ENCODE measurements at places on chromosomes 5 and 9.

DNA sequence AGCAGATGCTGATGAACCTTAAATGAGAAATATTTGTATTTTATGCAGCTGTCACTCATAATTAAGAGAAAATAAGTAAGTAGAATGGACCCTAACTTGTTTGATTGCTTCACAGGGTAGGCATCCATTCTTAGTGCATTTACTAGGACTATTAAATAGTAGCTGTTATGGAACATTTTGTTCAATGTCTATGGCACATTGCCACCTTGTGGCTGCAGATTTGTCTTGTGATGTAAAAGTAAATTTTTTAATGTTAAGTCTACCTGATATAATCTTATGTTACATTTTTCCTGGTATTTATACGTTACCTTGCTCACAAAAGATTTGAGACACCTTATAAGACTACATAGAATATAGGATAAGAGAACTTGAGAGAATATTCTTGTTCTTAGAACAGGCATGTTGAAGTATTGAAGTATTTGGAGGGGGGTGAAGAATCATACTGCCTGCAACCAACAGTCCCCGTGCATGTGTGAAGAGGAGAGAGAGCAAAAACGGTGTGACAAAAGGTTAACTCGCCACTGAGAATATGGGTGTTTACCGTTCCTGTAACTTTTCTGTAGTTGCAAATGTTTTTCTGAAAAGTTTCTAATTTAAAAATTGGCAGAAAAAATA lies 161.1 kb downstream of the MAST4 start:
- DNase-seq = no peak

GRCh38 chr5:13540168-13540750 lies 404.2 kb downstream of the DNAH5 start:
- no peak for DNase-seq

DNA sequence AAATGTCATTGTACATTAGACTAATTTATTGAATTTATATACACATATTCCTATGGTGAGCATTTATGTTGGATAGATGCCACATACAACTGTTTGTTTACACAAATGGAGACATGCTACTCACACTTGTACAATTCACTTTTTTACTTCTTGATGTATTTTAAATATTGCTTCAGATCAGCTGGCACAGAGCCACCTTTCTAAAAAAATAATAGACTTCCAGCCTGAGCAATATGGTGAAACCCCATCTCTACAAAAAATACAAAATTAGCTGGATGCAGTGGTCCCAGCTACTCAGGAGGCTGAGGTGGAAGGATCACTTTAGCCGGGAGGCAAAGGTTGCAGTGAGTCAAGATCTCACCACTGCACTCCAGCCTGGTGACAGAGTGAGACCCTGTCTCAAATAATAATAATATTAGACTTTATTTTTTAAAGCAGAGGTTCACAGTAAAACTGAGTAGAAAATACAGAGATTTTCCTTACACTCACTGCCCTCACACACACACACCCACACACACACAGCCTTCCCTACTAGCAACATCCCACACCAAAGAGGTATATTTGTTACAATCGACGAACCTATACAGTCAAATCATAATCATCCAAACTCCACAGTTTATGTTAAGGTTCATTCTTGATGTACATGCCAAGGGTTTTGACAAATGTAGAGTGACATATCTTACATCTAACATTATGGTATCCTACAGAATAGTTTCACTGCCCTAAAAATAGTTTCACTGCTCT lies 16.5 kb upstream of the ADRB2 start:
- DNase-seq = no peak

- no peak for DNase-seq
These were observed 871.4 kb downstream of the MAT2B start for GRCh38 chr5:164376843-164377242.

DNA sequence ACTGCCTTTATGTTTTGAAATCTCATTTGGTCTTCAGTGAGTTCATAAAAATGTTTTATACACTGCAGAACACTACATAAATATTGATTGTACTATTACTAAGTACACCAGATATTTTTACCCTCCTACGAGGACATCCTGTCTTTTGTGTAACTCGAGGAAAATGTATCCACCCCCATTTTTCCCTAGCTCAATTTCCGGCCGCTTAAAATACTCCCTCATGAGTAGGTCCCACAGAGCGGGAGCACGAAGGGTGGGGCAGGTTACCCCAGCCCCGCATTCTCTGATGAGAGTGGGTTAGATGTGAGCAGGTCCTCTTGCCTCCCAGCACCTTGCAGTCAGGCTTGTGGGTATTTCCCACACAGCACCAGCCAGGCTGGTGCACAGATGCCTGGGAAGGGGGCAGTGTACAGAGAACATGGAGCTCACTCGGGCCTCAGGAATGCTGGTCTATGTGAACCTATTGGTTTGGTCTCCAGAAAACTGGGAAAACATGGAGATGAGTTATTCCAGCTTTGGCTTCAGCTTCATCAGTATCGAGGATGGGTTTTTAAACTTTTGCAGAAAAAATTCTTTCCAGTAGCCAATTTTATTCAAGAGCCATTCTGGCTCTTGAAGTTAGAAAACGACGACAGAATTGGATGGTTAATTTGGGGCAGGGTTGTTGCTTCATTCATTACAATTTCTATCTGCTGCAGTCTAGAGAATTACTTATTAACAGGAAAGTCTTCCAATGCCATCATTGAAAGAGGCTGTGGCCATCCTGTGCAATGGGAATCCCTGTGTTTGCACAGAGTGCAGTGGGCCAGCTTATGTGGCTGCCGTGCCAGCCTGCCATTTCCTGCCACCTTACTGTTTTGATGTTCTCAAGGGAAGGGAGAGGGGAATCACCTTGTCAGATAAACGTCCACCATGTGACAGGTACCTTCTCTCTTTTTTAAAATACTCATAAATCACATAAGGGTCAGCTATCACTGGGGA lies 73.2 kb downstream of the WDR41 start:
- no peak for DNase-seq

DNA sequence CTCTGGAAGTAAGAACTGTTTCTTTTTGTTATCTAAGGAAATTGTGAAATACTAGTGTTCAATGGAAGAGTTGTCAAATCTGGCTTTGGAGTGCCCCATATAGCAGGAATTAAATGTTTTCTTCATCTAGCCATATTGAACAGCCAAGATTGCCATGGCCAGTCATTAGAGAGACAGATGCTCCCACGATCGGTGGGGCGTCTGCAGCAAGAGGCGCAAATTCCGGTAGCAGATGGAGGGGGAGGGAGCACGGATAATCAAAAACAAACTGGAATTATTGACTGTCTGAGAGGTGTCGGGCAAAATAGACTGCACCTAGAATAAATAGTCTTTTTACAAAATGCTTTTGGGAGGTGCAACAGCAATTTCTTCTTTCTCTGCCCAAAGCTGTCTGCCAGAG lies 139.1 kb upstream of the FSTL4 start:
- DNase-seq = no peak

- no peak for DNase-seq
These were observed 84.2 kb downstream of the GPBP1 start for GRCh38 chr5:57258052-57258451.

GRCh38 chr5:163436515-163436914 lies 880 bp upstream of the CCNG1 start:
- no peak for DNase-seq

GRCh38 chr5:6753851-6754250 lies 40.6 kb downstream of the TENT4A start:
- no peak for DNase-seq

DNA sequence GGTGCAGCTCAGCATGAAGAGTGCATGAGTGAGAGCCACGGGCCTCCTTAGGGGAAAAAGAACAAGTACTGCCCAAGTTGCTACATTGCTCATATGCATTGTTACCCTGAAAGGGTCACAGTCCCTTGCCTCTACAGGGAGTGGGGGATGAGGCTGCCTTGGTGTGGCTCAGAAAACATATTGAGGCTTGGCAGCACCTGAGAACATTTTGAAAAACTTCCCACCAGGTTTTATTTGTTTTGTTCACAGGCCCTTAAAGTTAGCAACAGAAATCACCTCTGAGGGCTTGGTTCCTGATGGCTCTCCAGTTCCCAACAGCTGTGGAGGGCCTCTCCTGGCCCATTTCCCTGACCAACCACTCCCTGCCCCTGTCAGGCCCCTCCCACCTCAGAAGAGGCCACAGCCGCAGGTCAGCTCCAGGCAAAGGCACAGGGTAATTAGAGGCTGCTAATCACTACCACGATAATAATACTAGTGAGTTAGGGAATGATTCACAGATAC lies 90.7 kb upstream of the ADRA1B start:
- DNase-seq = no peak

GRCh38 chr5:91641730-91642350 lies 258.7 kb upstream of the ARRDC3 start:
- no peak for DNase-seq

DNA sequence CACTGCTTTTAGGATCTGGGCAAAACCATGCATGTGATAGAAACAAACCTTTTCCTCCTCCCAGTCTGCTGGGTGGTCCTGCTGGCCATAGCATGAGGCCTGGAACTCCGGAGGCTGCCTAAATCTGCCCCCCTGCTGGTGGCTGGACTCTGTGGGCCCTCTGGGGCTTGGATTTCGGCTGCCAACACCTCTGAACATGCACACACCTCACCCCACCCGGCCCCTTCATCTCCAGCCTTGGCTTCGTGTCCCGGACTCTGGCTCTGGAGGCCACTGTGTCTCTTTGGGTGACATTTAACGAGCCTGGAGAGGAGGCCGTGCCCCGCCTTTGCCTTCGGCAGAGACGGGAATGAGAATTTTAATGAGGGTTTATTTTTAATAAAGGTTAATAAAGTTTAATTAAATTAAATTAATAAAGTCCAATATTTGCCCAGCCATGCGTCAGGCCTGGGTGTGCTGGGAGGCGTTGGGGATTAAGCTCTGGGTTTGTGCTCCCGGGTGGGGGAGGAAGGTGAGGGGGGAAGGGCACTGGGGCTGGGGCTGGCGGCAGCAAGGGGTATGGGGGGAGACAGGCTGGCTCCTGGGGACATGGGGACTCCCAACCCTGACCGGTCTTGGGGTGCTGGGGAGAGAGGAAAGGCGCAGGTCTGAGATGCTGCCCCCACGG lies 251.8 kb downstream of the PBX3 start:
- DNase-seq = no peak

DNA sequence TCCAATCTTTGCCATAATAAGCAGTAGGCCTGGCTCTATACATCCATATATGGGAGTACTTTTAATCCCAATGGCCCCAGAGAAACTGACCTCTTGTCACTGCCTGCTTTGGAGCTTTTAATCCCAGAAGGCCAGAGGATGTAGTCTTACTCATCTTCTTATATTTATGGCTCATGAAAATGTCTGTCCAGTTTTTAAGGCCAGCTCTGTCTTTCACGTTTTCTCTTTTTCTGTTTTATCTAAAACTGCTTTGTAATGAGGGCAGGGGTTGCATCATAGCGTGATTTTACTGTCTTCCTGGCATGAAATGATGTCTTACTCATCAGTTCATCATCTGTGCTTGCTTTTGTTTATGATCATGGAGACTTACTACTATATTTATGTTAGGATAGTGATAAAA lies 1094.9 kb downstream of the MAT2B start:
- no peak for DNase-seq

DNA sequence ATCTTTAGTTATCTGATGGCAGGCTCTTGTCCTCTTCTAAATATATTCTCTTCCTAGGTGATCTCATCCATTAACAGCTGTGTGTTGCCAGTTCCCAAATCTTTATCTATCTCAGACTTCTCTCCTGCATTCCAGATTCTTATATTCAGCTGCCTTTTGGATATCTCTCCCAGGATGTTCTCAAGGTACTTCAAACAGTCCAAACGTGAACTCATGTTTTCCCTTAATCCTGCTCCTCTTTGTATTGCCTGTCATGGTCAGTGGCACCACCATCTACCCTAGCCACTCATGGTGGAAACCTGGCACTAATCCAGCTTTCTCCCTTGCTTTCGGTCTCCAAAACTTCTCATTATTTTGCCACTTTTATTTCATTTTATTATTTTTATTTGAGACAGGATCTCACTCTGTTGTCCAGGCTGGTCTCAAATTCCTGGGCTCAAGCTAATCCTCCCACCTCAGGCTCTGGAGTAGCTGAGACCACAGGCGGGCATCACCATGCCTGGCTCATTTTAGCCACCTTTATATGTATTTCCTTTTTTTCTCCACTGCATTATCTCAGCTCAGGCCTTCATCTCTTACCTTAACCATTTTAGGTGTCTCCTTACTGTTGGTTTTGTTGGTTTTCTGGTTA lies 3.8 kb downstream of the ZFYVE16 start:
- DNase-seq = no peak

DNA sequence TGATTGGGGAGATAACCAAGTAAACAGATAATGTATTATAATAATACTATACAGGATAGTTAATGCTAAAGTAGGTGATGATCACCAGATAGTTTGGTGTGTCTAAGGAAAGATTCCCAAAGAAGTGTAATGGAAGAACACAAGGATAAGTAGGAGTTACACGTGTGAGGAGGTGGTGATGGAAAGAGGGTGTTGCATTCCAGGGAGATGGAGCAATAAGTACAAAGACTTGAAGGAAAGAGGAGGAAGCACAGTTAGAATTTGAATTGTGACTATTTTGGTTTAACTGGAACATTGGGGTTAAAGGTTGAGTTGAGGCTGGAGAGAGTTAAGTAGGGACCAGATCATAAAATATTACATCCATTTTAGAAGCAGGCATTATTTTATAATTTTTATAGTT lies 76.9 kb downstream of the IPO11 start:
- DNase-seq = no peak

GRCh38 chr5:136686192-136686872 lies 321.0 kb upstream of the TRPC7 start:
- DNase-seq = no peak

GRCh38 chr9:111720174-111720573 lies 58.8 kb downstream of the GNG10 start:
- DNase-seq = no peak

GRCh38 chr9:70044490-70045307 lies 1.1 kb downstream of the MAMDC2 start:
- DNase-seq = no peak

GRCh38 chr5:55172051-55172899 lies 702 bp downstream of the CDC20B start:
- no peak for DNase-seq

DNA sequence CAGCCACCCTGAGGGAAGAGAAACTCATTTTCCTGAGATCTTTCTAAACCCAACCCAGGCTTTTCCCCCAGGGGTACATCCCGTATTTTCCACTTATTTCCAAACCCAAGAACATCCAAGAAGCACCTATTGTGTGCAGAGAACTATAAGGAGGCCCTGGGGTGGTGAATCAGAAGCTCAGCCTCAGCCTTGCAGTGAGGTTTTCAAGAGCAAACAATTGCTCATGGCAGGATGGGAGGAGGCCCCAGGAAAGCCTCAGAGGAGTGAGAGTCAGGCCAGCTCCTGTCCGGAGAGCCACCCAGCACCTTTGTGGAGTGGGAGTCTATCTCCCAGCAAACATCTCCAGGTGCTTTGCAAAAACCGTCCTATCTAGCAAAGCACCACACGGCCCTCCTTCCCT lies 19.2 kb downstream of the NIPAL4 start:
- peak; percentile 17 for DNase-seq

DNA sequence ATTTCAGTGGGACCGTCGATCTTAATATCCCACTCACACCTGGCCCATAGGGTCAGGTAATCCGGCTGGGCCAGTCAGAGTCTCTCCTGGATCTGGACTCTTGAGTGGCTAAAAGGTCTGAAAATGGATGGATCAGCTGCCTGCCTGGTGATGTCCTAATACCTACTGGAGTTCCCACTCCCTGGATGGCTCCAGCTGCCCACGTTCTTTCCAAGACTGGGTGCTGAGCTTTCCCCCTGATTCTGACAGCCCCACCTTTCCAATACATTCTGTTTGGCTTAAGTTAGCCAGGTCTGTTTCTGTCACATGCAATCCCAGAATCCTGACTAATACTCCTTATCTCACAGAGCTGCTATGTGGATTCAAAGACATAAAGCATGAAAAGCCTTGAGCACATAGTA lies 10.2 kb downstream of the SH3PXD2B start:
- DNase-seq = no peak

GRCh38 chr5:43556857-43557542 lies at the start of gene PAIP1:
Gene PAIP1 (minus strand): TSS chr5:43557077. CDS start chr5:43556846, 231 bp downstream.
- DNase-seq = peak; percentile 28

All from omental fat pad (tissue), 4 donors.